ENCODE measurements at places on chromosomes 12 and 14. TPM values are rescaled to one million over a fixed set of nuclear protein-coding genes. Genes with fewer than 3 reads are reported as not detected.
A peak's percentile ranks its signal among the peaks of the same experiment; 100 is the strongest.

- no peak for DNase-seq
Measured at GRCh38 chr14:23881282-23881681, 72.3 kb upstream of the DHRS4 start.

DNA sequence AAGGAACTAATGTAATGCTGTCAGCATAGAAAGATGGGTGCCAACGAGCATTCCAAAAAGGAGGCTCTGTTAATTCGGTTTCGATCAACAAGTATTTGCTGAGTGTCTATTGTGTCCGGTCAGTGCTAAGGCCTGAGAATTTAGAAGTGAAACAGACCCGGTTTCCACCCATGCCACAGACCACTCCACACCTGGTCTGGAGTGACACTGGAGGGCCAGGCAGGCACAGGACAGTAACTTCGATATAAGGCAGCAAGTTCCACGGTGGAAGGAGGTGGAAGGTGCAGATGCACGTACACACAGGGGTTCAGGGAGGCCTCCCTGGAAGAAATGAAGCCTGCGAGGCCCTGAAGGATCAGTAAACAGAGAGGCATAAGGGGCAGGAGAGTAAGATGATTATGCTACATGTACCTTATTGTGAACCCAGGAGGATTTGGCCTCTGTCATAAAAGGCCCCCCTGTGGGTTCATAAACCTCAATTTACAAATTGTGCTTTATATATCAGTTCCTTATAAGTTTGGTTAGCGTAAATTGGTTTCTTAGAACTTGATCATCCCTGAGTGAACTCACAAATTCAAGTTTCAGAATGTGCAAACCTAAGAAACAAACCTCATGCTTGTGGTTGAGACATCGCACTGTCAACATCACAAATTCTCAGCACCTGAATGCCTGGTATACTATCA is 25.9 kb downstream of the SSH1 start:
- no peak for DNase-seq

TBX3 gene
- total RNA-seq = not detected

DNA sequence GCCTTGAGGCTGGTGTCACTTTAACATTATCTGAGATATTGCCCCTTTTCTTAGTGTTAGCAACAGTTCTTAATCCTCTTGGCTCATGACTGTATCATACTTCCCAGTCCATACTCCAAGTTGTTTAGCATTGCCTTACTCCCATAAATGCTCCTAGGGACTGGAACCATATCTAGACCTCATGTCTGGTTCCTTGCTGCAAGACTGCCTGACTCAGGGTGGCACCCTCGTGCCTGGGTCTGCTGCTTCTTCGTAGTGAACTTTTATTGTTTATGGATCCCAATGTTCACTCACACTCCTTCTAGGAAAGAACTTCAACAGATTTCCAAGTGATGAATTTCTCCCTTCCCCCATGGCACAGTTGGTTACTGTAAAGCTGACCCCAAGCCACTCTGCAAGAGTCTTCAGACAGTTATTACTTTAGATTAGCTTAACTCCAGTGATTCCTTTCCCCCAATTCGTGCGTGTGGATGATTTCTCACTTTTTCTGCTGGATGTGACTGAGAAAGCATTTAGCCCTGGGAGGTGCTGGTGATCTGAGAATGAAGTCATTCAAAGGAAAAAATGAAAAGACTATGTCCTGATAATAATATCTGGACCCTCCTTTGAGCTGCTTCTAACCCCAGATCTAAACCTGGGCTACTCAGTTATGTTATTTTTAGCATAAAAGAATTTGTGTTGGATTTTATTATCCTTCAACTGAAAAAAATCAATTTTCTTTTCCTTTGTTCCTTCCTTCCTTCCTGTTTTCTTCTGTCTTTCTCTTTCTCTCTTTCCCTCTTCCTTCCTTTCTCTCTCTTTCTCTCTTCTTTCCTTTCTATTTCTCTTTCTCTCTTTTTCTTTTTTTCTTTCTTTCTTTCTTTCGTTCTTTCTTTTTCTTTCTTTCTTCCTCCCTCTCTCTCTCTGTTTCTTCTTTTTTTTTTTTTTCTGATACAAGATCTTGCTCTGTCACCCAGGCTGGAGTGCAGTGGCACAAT is 47.5 kb upstream of the PPP1R12A start:
- no peak for DNase-seq

KRT71 gene
- not detected for total RNA-seq

- no peak for DNase-seq
Measured at GRCh38 chr14:29278301-29279263, 512.0 kb downstream of the FOXG1 start.

DCP1B gene
- total RNA-seq = 19.9 TPM

DNA sequence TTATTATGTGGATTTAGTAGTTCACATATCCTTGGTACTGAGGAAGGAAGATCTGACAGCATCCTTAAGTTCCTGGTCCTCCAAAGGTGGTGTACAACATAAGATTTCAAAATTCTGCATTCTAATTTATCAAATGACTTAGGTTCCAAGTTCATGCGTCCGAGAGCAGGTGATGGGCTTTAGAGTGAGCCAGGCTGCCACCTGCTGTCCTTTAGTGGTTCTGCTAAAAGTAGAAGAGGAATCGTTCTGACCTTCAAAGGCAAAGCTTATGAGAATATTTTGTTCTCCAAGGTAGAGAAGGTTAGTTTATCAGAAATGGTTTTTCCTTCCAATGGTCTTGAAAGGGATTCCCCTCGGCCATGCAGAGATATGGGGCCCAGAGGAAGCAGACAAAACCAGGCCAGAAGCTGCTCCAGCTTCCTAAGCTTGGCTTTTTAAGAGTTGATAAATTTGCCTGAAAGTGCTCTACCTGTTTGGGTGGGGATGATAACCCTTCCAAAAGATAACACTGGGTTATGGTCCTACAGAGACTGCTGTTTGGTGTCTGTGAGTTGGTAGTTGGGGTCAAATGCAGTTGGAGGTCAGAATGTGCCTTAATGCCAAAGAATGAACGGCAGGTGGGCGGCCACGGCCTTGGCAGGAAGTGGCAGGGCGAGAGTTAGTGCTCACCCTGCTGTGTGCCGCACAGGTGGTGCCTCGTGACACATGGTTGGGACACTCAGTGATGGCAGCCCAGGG is 29.1 kb upstream of the LRTM2 start:
- peak; percentile 72 for DNase-seq

ITGB7 gene
- 88.0 TPM for total RNA-seq

Data from activated T-cell treated with anti-CD3 and anti-CD28 coated beads, Interleukin-2, amount 50 U/mL, for 72 hours (primary cell).